Ammon's horn (tissue), 1 donor: ENCODE measurements at places on chromosomes 11 and 22.

- peak; percentile 76 for DNase-seq
These were observed 17.3 kb downstream of the TRAF6 start for GRCh38 chr11:36492724-36493304.

DNA sequence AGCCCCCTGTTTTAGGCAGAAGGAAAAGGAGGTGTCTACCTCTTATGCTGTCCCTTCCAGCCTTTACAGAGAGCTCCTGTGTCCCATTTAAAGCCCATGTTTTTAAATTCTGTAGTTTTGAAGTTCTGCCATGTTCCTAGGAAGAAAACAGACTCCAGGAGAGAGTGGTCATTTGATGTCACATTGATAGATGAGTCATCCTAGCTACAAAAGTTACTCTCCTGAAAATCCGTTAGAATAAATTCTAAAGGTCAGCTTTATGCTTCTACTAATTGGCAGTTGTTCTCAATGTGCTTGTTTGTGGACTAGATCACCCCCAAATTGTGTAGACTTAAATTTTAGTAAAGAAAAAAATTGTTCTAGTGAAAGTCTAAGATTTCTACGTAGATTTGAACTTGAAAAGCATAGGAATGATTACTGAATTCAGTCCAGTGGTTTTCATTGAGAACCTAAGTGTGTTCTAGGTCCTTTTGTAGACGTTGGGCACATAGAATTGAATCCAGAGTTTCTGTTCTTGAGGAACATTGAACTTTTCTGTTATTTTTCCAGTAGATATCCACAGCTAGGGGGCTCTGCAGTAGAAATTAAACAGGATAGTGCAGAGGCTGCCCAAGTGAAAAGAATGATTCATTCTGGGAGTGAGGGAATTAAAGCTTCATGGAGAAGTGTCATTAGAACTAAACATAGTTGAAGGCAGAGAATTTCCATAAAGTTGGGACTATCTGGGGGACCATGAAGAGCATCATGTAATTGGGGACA lies 140.6 kb upstream of the RASSF10 start:
- DNase-seq: no peak

DNA sequence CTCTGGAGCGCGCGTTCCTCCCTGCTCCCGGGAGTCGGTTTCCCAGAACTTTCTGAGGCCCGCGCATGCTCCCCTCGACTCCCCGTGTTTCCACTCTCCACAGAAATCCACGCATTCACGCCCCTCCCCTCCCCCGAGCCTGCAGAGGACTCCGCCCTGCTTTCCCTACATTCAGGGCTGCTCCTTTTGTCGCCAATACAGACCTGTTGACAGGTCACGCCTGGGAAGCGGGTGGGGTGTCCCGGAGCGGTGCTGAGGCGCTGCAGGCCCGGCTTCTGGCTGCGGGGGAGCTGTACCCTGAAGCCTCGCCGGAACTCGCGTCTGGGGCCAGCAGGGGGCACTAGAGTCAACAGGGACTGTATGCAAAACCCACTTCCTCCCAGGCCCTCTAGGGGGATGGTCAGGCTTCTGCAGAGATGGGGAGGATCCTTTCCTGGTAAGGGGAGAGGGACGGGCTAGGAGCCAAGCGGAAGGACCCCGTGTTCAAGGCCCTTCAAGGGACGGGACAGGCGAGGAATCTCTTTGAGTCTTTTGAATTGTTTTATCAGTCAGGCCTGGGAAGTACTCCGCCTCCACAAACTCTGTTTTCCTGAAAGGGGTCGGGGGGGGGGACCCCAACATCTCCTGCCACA lies at the start of gene PRAME:
TSS of gene PRAME (minus strand) at position 294 of the 632 bp plus-strand sequence. CDS start 2,433 bp downstream, outside the sequence.
- DNase-seq: peak; percentile 7

DNA sequence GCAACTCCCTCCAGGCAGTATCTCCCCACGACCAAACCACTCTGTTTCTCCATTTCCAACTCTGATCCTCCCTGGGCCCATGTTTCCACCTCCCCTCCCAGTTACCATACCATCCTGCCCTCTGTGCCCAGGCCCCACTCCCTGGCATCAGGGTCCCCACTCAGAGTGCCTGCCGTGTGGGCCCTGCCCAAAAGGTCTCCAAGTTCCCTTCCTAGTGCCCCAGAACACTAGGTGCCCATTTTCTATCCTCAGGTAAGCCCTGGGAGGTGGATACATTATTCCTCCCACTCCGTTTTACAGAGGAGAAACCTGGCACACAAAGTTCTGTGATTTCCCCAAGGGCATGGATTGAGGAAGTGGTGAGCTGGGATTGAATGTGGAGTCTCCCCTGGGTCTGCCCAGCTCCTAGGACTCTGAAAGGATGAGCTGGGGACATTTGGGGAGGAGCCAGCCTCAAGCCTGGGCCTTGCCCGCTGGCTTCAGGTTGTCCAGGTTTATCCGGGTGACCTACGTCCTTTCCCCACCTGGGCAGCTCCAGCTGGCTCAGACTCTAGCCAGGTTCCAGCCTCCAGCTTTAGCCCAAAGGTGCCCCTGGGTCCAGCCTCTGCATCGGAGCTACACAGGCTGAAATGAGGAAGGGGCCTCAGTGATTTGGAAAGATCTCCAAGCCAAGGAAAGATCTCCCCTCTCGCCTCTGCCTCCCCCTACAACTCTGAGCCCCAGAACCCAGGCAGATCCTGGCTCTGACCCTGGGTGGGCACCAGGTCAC lies 2.2 kb upstream of the GSTT4 start:
- no peak for DNase-seq

GRCh38 chr11:112925516-112926310 lies 35.5 kb upstream of the NCAM1 start:
- DNase-seq: no peak

DNA sequence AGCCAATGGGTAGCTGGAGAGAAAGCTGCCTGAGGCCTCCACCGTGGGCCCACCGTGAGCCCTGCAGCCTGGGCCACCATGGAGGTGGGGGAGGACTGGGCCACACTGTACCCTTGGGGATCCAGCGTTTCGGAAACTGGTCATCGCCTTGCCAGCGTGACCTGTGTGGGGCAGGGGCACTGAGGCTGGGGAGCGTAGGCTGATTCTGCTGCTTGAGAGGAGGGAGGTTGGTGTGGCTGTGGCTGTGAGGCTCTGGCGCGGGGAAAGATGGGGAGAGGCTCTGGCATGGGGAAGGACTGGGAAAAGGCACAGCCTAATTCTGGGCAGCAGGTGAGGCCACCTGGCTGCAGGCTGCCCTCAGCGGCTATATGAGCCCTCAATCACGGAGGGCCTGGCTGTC lies 12.6 kb upstream of the TTLL12 start:
- no peak for DNase-seq

DNA sequence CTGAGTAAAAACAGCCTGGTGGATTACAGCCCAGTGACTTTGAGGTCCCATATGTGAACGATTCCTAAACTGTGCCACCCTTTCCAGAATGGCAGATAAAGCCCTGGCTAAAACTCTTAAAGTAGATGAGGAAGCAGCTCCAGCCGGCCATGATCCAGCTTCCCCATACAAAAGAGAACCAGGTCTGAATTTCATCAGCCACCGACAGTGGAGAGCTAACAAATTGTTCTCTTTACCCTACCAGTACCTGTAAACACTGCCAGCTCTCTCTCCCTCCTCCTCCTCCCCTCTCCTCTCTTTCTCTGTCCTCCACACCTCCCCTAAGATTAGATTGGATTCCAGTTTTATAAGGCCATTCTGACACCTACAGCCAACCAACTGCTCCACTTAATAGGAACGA lies 176.9 kb downstream of the DSCAML1 start:
- no peak for DNase-seq

- DNase-seq: peak; percentile 33
These were observed 102.6 kb downstream of the RELT start for GRCh38 chr11:73478737-73479347.

DNA sequence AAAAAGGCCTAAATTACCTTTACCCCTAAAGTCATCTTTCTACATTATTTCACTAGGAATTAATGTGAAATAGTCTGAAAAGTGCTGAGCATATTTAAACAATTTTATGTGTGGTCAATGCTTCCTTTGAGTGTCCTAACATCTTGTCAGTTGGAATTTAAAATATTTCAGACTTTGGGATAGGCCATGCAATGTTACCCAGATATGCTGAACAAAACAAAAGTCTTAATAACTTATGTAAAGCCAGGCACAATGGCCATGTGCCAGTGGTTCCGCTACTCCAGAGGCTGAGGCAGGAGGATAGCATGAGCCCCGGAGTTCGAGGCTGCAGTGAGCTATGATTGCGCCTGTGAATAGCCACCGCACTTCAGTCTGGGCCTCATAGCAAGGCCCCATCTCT lies 137.4 kb downstream of the CADM1 start:
- DNase-seq: no peak

DNA sequence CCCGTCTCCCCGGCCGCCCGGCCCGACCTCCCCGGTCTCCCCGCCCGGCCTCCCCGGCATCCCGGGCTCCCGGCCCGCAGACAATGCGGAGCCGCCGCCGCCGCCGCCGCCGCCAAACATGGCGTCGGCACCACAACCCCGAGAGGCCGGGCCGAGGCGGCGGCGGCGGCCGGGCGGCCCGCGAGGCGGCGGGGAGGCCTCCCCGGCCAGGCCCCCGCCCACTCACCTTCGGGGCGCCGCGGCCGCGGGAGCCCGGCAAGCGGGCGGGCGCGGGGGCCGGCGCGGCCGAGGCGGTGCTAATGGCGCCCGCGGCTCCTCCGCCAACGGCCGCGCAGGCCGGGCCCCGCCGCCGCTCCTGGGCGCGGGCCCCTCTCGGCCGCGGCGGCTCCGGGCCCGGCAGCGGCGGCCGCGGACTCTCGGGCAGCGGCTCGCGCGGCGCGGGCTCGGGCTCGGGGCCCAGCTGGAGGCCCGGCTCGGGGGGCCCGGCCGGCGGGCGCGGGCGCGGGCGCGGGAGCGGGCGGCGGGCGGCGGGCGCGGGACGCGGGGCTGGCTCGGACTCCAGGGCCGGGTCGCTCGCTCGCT lies 311 bp downstream of the BRD1 start:
- no peak for DNase-seq

- no peak for DNase-seq
These were observed 295.2 kb downstream of the GUCY1A2 start for GRCh38 chr11:106723071-106723470.

GRCh38 chr11:110859240-110859840 lies 147.1 kb upstream of the ARHGAP20 start:
- DNase-seq: no peak

DNA sequence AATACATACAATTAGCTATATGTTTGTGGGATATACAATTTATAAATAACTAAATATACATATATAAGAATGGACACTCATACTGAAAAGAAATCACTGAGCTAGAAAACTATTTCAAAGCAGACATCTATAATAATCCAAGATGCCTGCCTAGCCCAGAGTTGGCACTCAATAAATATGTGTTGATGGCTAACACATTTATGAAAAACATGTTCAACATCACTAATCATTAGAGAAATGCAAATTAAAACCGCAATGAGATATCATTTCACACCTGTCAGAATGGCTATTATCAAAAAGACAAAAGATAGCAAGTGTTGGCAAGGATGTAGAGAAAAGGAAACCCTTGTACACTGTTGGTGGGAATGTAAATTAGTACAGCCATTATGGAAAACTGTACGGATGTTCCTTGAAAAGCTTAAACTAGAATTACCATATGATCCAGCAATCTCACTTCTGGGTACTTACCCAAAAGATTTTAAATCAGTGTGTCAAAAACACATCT lies 29.8 kb downstream of the POU2AF1 start:
- DNase-seq: no peak

DNA sequence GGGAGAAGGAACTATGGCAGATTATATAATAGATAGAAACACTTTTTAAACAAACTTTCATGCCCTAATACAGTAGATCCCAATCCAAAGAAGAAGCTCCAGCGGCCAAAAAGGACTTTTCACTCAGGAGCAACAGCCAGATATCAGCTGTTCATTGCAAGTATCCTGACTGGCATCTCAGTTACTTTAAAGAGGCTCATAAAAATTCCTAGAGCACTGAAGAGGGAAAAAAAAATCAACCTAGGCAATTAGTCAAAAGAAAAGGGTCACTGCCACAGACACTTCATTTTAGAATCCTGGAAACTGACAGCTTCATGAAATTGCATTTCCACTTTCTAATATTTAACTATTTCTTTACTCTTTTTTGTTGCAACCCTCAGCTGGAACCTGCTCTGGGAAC lies 170.6 kb upstream of the SOX6 start:
- DNase-seq: no peak
